ENCODE measurements at places on chromosomes 3 and 15.

GRCh38 chr3:109336291-109336861 is 970 bp downstream of the DPPA4 start:
- DNase-seq, result no peak

- no peak for DNase-seq
Observed at GRCh38 chr3:120129718-120130513, 35.7 kb upstream of the GSK3B start.

DNA sequence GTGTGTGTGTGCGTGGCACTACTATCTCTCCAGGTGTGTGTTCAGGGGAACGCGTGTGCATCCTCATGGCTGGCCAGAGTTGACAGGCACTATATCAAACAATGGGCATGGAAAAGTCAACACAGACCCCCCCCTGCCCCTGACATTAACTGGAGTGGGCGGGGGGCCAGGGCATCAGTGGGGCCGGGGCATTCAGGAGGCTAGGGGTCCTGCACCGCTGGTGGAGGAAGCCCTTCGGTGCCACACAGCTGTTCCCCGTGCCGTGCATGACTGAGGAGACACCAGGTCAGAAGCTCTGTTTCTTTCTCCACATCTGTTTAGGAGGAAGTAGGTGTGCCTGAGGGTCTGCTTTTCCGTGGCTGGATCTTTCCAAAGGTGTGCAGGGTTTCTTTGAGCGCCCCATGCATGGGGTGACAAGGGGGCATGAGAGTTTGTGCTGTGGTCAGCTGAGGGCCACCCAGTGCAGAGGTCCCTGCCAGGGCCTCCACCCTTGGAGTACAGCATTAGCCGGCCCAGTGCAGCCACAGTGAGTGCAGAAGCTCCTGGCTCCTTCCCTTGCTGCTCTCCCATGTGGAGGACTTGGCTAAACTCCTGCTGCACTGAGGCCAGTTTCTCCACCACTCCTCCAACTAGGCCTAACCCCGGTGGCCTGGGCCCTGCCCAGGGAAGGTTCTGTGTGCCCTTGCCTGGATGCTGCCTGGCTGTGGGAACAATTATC is 7.5 kb downstream of the C3orf22 start:
- DNase-seq, result no peak

- DNase-seq, result no peak
Observed at GRCh38 chr3:141659821-141660613, 78.1 kb upstream of the RNF7 start.

GRCh38 chr3:30872879-30873278 is 21.6 kb downstream of the GADL1 start:
- no peak for DNase-seq

All from T-helper 2 cell (primary cell).